ENCODE measurements at places on chromosomes 3 and 15.

- DNase-seq, result no peak
Observed at GRCh38 chr3:9696480-9697220, 7.0 kb upstream of the CPNE9 start.

- DNase-seq, result peak; percentile 8
Observed at GRCh38 chr15:98043160-98044014, 82.9 kb downstream of the ARRDC4 start.

DNA sequence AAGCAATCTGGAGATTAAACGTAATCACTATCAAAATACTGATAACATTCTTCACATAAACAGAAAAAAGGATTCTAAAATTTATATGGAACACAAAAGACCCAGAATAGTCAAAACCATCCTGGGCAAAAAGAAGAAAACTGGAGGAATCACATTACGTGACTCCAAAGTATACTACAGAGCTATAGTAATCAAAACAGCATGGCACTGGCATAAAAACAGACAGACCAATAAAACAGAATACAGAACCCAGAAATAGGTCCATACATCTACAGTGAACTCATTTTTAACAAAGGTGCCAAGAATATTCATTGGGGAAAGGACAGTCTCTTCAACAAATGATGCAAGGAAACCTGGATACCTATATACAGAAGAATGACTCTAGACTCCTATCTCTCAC, 621.9 kb upstream of the CCDC54 start:
- no peak for DNase-seq

GRCh38 chr3:193677734-193678133, 84.7 kb downstream of the OPA1 start:
- no peak for DNase-seq

DNA sequence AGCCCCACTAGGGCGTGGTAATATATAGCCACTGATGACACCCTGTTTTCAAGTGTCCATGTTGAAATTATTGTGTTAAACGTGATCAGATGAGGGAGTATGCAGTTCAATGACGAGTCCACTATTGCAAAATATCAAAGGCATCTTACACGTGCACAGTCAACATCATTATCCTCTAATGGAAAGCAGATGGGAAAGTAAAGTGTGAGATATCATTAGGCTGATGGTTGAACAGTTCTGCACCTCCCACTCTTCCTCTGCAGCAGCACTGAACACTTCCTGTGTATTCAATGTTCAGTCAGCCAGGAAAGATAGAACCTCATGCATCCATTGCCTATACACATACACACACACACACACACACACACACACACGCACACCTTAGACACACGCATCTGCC, 431.8 kb upstream of the CCDC54 start:
- no peak for DNase-seq

GRCh38 chr15:50911621-50912020, 3.1 kb downstream of the AP4E1 start:
- DNase-seq, result no peak

DNA sequence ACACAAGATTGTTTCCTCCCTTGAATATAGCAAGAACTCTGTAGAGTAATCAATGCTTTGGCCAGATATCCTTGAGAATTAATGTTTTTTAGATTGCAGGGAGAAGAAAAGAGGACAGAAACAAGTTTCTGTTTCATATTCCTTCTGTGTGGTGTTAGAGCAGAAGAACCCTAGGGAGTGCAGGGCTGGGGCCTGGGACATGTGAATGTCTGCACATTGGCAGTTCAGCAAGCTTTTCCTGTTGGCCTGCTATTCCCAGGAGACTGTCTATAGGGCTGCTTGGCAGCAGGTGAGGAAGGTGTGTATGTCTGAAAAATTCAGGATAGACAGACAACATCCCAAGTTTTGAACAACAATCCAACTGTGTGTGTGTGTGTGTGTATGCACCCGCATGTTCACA, 13.6 kb upstream of the CNBP start:
- no peak for DNase-seq

GRCh38 chr3:132292042-132292441, 25.2 kb upstream of the ACP3 start:
- DNase-seq, result no peak

DNA sequence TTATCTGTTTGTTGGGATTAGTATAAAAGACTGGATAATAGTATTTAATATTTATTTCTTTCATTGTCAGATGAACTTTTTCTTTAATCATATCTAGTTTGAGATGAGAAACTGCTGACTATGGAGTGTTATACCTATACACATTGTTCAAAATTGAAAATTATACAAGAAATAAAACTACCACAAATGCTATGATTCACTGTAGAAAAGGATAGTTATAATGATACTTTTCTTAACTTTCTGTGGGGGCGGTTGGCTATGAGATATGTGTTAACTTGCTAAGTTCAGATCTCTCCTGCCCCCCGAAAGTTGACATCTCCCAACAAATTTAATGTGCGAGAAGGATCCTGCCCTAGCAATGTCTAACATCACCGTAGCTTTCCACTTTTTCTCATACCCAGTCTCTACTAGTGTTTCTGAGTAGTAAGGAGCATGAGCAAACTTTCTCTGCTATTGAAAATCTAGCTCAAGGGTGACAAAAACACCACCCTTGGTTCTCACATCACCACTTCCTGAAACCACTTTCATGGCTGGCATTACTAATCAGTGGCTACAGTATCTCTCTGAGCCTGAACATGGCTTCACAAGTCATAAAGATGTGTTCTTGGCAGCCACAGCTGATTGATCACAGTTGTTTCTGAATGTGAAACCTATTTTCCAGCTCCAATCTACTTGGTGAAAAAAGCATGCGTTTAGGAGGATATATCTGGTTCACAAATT, 15.8 kb upstream of the SAMMSON start:
- DNase-seq, result no peak

DNA sequence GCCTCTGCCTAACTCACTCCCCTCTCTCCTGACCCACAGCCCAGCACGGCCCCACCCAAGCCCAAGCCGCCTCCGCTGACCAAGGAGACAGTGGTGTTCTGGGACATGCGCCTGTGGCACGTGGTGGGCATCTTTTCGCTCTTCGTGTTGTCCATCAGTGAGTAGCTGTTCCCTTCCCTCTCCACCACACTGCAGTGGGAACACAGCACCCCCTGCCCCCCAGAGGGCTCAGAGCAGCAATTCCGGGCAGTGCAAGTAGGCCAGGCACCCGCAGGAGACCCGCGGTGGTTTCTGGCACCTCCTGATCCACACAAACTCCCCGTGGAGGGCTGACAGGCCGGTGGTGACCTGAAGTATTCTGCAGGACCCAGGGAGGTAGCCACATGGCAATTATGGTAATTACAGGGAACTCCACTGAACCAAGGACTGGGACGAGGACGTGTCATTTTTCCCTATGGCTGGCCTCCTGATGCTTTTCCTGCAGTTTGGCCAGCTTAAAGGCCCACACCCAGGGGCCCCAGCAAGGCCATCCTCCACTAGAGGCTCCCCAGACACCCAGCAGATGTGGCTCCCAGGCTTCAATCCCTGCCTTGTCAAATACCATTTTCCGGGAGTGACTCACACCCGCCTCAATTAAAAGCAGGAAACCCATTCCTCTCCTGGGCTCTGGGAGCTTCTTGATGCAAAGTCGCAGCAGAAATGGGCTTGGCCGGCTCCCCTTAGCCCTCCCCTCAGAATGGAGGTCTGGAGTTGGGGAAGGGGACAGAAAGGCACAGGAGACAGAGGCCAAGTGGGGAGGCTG, 4.8 kb downstream of the TMIE start:
- DNase-seq, result no peak

- DNase-seq, result no peak
Observed at GRCh38 chr3:169662843-169663160, 710 bp downstream of the MECOM start.

- no peak for DNase-seq
Observed at GRCh38 chr3:186605561-186606545, 7.0 kb upstream of the AHSG start.

DNA sequence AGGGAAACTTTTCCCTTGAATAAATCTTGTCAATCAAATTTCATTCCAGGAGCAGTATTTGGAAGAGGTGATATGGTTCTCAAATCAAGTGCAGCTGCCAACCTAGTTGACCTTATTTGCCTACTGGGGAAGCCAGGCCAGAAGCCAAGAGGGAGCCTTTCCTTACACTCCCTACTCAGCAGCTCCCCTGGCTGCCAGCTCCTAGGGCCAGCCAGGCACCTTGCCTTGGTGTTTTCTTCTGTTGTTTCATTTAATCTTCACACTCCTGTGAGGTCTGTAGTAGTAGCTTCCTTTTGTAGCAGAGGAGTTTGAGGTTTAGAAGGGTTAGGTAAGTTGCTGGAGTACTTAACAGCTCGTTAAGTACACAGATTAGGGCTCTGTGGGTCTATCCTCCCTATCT, 22.6 kb downstream of the MKRN2OS start:
- no peak for DNase-seq

- no peak for DNase-seq
Observed at GRCh38 chr15:95087253-95087609, 855.9 kb downstream of the MCTP2 start.

DNA sequence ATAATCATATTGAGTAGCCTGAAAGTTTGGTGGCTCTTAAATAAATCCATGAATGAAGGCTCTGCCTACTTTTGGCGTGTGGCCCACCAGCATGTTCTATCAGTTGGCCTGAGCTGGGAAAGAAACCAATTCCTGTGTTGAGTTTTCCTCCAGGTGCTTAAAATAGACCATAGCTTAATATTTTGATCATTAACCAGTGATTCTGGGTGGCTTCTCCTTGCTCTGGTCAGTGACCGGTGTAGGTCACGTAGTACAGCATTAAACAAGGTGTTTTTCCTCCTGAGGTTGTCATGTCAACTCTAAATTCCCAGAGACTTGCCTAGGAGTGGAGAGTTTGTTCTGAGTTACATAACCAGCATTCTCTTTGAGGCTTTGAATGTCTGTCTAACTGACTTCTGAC, 1.3 kb downstream of the HHLA2 start:
- DNase-seq, result no peak

All from SK-N-DZ (cell line).